LHCN-M2 (cell line): ENCODE measurements at places on chromosomes 7 and 10. TPM values are rescaled to one million over a fixed set of nuclear protein-coding genes. Genes with fewer than 3 reads are reported as not detected.
A peak's percentile ranks its signal among the peaks of the same experiment; 100 is the strongest.

GRCh38 chr7:151744656-151745638 is 132.0 kb downstream of the PRKAG2 start:
- DNase-seq, result peak; percentile 90

DNA sequence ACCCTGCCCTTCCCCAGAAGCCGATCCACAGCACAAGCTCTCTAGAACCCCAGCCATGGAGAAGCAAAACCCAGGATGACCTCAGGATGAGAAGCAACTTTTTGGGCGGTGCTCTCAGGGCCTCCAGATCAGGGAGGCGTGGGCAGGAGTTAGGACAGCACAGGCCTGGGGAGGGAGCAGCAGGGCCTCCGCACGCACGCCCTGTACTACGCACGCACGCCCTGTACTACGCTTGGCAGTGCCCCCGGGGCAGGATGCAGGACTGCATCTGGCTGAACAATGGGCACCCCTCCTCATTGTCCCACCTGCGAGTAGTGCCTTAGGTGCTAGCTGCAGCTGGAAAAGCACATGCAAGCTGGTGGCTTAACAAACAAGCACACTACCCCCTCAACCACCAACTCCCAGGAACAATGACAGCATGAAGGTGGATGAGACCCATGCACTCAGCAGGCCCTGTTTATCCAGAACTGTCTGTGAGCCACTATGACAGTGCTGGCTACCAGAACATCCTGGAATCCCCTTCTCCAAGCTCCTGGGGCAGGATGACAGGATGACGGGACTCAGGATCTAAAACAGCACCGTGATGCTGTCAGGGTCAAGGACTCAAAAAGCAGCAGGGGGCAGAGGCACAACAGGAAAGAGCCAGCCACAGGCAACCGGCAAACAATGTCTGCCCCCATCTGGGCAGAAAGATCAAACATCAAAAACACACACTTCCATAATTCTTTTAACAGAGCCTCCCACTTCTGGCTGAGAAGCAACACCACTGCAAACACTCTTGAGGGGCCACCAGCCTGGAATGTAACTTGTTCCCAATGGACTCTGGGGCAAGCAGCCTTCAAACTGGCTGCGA is 11.8 kb downstream of the PODXL start:
- peak; percentile 64 for DNase-seq

The LIPJ gene
- total RNA-seq, result not detected in 2 replicates

- DNase-seq, result peak; percentile 41
These were observed 7.7 kb upstream of the GSTO1 start for GRCh38 chr10:104246976-104247375.

The TMEM176A gene
- not detected in 2 replicates for total RNA-seq

The PRLHR gene
- not detected in 2 replicates for total RNA-seq

The SFTPA1 gene
- not detected in 2 replicates for total RNA-seq

GRCh38 chr7:131488361-131488760 is 68.1 kb downstream of the PODXL start:
- peak; percentile 20 for DNase-seq

DNA sequence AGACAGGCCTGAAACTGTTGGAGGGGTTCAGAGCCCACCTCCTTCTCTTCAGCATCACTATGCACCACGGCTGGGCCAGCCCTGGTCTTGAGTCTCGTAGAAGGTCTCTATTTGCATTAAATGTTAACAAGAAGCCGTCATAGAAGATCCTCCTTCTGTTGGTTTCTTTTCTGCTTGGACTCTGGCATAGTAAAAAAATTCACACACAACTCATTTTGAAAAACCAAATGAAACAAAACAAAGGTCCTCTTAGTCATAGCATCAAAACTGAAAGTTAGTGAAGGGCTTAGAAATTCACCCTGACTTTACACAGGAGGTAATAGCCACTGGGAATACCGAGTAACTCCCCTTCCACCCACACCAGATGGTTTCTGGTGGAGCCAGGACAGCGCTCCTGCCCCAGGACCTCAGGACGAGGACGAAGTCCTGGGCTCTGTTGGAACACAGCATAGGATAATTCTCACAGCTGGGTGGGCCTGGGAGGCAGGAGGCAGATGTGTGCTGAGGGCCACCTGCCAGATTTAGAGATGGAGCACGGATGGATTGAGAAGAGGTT is 248.4 kb upstream of the KLF6 start:
- no peak for DNase-seq
